Esophagus squamous epithelium (tissue), 5 donors: ENCODE measurements at places on chromosomes 2 and 18. TPM values are rescaled to one million over a fixed set of nuclear protein-coding genes. Genes with fewer than 3 reads are reported as not detected.

ZNF892 gene
- 4.0 TPM for total RNA-seq

GRCh38 chr2:238406221-238406997 lies 20.3 kb upstream of the ASB1 start:
- no peak overlapping the region for H3K4me3 ChIP-seq
- peaks cover 4% of the 10 kb centered on the region for H3K4me1 ChIP-seq
- H3K27ac ChIP-seq: no peak overlapping the region
- H3K27me3 ChIP-seq: no peaks in the 10 kb centered on the region
- H3K36me3 ChIP-seq: no peaks in the 10 kb centered on the region

DNA sequence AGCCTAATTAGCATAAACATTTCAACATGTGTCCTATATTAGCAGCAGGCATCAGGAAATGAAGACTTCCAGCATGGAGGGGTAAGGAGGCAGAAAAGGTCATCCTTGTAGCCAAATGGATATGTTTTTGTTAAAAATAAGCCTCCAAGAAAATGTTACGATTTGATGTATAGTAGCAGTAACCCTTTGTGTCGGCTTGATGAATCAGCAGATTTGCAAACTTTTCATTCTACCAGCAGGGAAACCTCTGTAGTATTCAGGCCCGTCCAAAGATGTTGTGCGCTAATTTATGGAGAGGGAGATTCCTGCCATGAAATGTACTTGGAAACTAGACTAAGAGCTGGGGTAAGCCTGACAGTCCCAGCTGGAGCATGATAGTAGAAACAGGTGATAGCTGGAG lies 780.8 kb upstream of the KLHL29 start:
- no peak overlapping the region for H3K4me3 ChIP-seq
- no peak overlapping the region for H3K27ac ChIP-seq
- H3K4me1 ChIP-seq: no peaks in the 10 kb centered on the region
- no peaks in the 10 kb centered on the region for H3K36me3 ChIP-seq

PTPN2 gene
- 31.8 TPM for total RNA-seq

DNA sequence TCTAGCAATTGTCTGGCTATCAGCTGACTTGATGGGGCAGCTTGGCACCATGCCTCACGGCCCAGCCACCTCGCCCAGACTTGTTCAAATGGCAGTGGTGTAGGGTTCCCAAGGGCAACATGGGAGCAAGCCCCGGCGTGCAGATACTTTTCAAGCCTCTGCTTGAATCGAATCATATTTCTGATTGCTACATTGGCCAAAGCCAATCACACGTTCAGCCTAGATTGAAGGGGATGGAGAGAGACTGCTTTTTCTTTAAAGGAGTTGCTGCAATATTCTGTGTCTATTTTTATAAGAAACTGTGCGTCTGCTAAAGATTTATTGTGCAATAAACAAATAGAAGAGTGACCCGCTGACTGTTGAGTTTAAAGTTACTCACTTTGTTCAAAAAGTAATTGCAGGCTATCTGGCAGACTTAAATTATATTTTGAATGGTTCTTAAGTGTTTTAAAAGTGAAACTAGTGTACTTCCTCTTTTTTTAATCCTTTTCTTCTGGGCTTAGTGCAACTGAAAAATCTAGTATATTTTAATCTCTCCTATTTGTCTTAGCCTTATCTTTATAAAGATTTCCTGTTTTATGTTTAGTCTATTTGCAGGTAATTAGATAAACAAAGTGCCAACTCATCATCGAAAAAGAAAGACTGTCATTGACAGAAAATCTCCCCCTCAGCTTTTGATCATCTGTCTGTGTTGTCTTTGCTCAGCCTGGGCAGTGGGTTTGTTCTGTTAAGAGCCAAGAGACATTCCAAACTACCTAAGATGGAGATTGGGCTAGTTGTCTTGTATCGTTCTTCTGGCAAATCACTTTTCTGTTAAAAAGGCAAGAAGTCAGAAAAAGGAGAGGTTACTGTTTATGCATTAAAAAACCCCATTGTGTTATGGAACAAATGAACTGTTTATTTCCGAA lies 156.1 kb downstream of the TPGS2 start:
- peaks cover 34% of the 10 kb centered on the region for H3K4me1 ChIP-seq
- H3K4me3 ChIP-seq: peak overlapping the region; percentile 13
- H3K27ac ChIP-seq: peak overlapping the region; percentile 78
- no peaks in the 10 kb centered on the region for H3K36me3 ChIP-seq
- no peaks in the 10 kb centered on the region for H3K27me3 ChIP-seq

COLEC11 gene
- 2.3 TPM for total RNA-seq

SCYGR2 gene
- total RNA-seq: not detected

DNA sequence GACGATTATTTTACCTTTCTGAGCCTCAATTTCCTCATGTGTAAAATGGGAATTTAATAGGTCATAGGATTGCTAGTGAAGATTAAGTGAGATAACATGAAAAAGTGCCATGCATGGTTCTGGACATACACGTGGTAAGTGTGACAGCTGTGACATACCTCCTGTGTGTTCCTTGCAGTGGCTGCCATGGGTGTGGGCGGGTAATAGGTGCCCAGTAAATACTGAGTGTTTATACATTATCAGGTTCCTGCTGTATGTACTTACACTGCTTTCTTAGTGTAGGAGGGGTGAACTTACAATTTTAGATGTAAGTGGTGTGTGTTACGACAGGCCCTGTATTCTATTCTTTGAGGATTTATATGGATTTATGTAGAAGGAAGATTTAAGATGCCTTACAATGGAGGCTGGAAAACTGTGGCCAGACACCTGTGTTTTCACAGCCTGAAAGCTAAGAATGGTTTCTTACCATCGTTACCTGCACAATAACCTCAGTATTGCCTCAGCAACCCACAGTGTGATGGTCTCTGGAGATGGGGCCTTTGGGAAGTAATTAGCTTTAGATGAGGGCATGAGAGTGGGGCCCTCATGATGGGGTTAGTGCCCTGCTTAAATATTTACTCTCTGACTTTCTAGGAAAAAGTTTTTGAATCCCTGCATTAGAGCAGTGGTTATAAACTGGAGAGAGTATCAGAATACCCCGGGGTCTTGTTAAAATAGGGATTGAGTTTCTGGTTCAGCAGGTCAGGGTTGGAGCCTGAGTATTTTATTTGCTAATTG lies 78.1 kb downstream of the ASAP2 start:
- no peak overlapping the region for H3K27ac ChIP-seq
- no peaks in the 10 kb centered on the region for H3K27me3 ChIP-seq
- H3K4me3 ChIP-seq: no peak overlapping the region
- no peak for DNase-seq
- no peaks in the 10 kb centered on the region for H3K36me3 ChIP-seq
- no peaks in the 10 kb centered on the region for H3K4me1 ChIP-seq

NPPC gene
- total RNA-seq: 0.49 TPM

DNA sequence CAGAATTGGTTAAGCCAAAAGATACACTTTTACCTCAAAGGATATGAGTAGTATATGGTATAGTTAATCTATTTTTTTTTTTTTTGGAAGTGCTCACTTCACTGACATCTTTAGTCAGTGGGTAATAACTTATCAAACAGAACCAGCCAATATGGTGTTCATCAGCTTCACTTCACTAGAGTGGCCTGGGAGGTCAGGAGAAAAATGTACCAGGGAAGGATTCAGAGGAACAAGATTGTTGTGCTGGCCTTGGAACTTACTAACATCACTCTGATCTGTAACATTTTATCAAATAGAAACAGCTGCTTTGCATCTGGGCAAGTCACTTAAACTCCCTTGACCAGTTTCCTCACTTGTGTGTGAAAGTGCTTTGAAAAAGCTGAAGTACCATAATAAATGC lies 962.7 kb downstream of the BCL11A start:
- no peaks in the 10 kb centered on the region for H3K36me3 ChIP-seq
- DNase-seq: no peak
- no peaks in the 10 kb centered on the region for H3K4me1 ChIP-seq
- no peaks in the 10 kb centered on the region for H3K27me3 ChIP-seq
- no peak overlapping the region for H3K27ac ChIP-seq

GRCh38 chr2:221124532-221125240 lies 447.4 kb downstream of the EPHA4 start:
- no peaks in the 10 kb centered on the region for H3K36me3 ChIP-seq
- no peak overlapping the region for H3K27ac ChIP-seq
- H3K4me3 ChIP-seq: peak overlapping the region; percentile 7
- DNase-seq: no peak

MSH6 gene
- 24.0 TPM for total RNA-seq

NDC80 gene
- 2.9 TPM for total RNA-seq
